ENCODE measurements at places on chromosomes 1 and 21. TPM values are rescaled to one million over a fixed set of nuclear protein-coding genes. Genes with fewer than 3 reads are reported as not detected.

Gene PRKAA2
- 0.44 TPM for polyA plus RNA-seq

Gene ANKRD35
- polyA plus RNA-seq = 3.4 TPM

DNA sequence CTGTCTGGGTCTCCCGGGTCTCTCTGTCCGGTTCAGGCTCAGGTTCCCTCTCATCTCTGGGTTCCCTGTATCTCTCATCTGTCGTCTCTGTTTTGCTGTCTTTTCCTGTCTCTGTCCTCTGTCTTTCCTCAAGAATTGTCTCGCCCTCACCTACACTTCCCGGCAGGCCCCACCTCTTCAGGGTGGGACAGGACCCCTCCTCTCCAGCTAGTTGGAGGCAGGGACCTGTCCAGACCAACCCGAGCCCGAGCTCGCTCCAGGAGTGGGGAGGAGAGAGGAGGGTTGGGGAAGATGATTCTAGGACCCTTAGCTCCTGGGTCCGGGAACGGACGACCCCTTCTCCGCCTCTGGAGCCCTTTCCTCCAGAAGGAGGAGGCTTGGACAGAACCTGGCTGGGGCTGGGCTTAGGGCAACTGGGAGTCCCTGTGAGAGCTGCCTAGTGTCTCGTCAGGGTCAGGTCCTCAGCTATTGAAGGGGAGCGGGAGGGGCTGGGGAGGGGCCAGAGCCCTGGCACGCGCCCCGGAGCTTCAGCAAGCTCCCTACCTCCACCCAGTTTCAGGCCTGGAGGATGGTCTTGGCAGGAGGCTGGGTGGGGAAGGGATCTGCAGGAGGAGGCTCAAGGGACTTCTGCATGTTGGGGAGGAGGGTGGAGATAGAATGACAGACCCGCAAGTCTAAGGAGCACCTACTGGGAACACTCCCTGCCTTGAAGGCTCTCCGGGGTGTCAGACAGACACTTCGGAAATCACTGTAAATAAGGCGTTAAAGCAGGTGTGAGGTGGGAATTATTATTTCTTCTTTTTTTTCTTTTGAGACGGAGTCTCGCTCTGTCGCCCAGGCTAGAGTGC is 26.3 kb upstream of the EPB41 start:
- DNase-seq = no peak

- peak; percentile 5 for DNase-seq
These were observed 363.0 kb downstream of the SETD4 start for GRCh38 chr21:35697321-35697808.

DNA sequence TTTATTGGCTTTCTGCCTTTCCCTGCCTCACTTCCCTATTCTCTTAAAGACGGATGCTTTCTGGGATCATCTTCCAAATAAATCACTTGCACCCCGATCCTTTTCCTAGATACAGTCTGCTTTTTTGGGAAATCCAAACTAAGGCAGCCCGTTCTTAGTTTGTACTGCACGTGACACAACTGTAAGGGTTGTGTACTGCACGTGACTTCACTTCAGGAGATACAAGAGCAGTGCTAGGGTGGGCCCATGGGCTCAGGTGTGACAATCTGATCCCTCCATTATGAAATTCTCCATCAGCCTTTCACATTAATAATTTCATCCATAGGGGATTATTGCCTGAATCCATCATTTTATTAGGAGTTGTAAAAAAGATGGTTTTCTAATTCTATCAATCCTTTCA is 33.8 kb upstream of the SPOCD1 start:
- DNase-seq = no peak

DNA sequence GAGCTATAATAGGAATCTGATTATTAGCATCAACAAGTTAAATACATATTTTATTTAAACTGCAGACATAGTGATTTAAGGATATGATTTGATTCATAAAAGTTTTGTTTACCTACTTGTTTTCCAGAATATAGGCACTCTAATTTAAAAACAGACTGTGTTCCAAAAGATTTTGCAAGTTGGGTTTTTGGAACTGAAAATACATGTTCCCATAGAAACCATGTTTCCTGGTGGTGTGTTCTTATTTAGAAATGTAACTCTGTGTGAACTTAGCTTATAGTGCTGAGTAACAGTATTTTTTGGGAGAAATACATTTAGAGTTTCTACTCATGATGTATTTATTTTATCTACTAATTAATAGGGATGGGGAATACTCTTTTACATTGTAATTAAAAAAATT is 21.8 kb downstream of the USP25 start:
- no peak for DNase-seq

GRCh38 chr1:47436979-47437446 is 831 bp upstream of the FOXD2 start:
- peak; percentile 65 for DNase-seq

Measured in GM23248 (cell line).